ENCODE measurements at places on chromosomes 2 and 18. TPM values are rescaled to one million over a fixed set of nuclear protein-coding genes. Genes with fewer than 3 reads are reported as not detected.

DNA sequence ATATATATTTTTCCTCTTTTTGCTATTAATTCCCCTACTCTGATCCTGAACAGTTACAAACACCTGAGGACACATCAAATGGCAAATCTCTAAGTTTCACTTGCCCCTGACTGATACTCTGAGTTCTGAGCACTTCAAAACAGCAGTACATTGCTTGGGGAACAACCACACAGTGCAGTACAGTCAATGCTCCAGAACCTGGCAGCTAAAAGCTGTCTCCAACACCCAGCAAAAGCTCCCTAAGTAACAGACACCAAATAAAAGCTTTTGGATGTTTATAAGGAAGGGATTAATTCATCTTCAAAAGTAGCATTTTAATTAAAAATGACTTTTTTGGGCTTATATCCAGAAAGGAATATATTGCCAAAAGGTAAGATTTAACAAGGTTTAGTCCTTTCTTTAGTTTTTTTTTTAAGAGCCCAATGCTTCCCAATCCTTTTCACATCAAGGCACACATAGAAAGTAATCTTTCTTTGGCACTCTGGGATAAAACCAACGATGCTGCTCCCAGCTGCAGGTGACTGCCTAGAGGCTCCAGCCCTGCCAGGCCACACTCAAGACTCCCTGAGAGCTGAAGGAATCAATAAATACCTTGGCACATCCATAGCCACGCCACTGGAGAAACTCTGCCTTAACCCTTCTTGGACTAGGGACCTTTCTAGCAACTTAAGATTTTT, 164.9 kb upstream of the ZFP36L2 start:
- DNase-seq, result no peak

- DNase-seq, result peak; percentile 46
Observed at GRCh38 chr18:48942086-48942485, 8.7 kb downstream of the SMAD7 start.

DNA sequence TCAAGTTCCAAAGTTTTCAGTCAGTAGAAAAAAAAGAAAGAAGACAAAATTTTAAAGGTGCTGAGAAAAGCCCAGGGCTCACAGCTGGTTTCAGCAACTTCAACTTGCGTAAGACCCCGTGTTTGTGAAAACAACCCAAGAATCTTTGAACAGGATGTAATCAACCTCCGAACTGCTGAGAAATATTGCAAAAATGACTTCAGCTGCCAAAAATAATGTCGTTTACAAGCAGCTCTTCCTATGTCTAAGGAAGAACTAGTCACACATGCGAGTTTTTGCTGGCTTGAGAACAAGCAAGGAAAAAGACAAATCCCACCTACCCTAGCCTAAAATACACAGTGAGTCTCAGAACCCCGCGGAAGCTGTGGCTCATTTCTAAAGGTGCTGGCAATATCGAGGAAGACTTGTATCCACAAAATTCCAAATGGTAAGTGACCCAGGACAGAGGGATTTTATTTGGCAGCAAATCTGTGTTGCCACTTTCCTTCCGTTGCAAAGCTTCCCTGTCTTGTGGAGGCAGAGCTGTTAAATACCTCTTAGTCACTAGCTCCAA, 59.8 kb upstream of the SLC8A1 start:
- DNase-seq, result no peak

DNA sequence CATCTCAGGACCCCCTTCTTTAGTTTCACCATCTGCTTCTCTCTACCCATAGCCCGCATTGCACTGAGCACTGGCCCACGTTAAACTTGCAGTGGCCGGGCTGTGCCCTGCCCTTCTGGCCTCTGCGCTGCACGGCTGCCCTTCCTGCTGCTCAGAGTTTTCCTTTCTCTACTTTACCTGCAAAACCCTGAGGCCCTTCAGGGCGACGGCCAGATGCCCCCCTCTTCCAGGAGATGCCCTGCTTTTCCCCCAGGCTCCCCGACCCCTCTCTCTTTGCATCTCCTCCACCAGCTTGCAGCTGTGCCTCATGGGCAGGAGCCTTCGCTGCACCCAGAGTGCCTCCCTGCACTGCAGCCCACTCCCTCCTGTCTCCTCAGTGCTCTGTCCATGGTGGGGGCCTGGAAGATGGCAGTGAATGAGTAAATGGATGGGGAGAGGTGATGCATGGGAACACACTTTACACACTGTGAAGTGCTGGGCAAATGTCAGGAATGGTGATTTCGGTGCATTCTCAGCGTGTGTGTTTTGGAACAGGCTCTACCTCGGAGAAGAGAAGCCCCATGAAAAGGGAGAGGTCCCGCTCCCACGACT, 53.8 kb downstream of the NTSR2 start:
- DNase-seq, result no peak

GRCh38 chr2:156505696-156506095, 69.5 kb downstream of the GPD2 start:
- no peak for DNase-seq

The SLC4A3 gene
- 5.0 TPM for total RNA-seq

The ALPI gene
- total RNA-seq, result not detected

Measured in G401 (cell line).